Nephron progenitor cell (in vitro differentiated cells): ENCODE measurements at places on chromosomes 12 and 14.
A peak's percentile ranks its signal among the peaks of the same experiment; 100 is the strongest.

GRCh38 chr12:28034271-28034670 lies 61.7 kb upstream of the PTHLH start:
- DNase-seq, result no peak

- DNase-seq, result no peak
Measured at GRCh38 chr12:109717390-109718357, 4.0 kb downstream of the FAM222A start.

DNA sequence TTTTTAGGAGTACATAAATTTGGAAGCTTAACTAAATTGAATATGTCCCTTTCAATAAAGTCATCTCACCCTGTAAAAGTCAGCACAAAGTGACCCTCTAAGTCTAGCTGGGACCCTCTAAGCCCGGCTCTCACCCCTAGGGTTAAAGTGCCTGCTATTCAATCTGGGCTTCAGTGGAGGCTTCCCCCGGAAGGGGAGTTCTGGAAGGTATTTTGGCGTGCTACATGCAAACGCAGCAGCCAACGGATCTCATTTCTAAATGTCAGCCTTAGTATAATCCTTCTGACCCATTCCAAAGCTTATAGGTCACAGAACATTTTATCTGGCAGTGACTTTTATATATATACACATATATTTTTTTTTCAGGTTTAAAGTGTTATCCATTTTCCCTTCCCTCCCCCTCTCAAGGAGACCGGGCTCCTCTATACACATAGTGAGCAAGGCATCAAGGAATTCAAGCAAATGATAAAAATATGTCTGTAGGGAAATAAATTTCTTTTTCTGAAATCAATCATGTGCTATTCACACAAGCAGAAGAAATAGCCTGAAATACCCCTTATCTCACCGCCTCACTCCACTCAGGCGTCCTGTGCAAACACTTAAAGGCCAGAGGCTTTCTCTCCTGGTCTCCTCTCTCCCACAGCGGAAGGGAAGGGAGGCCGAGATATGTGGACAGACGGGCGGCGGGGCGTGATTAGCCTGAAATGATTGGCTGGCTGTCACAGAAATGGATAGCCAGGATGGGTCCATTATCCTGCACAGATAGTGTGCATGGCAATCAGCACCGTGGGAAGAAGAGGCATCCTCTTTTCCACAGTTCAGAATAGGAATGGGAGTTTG lies 301.7 kb downstream of the GALC start:
- DNase-seq, result no peak

- DNase-seq, result no peak
Measured at GRCh38 chr14:33768458-33768830, 182.4 kb downstream of the EGLN3 start.

- DNase-seq, result peak; percentile 97
Measured at GRCh38 chr12:47963340-47964040, at the start of gene TMEM106C. Gene TMEM106C, plus strand, starts transcription at chr12:47963596. Its CDS starts 641 bp downstream, at chr12:47964237.

DNA sequence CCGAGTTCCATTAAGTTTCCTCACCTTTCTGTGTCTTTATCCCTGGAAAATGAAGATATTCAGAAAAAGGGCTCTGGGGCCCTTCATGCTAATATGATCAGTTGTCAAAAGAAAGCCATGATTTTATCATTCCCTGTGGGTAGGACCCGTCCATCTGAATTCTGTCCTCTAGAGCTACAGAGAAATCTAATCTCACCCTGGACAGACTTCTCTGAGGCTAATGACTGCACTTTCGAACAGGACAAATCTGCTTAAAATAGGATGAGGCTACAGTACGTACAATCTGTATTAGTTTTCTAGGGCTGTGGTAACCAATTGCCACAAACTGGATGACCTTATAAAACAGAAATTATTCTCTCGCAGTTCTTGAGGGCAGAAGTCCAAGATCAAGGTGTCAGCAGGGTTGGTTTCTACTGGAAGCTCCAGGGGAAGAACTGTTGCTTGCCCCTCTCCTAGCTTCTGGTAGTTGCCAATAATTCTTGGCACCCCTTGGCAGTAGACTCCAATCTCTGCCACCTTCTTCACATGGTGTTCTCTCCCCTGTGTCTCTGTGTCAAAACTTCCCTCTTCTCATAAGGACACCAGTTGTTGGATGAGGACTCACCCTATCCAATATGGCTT lies 1.3 kb downstream of the AK7 start:
- no peak for DNase-seq

GRCh38 chr12:41108032-41108431 lies 80.1 kb upstream of the PDZRN4 start:
- no peak for DNase-seq

DNA sequence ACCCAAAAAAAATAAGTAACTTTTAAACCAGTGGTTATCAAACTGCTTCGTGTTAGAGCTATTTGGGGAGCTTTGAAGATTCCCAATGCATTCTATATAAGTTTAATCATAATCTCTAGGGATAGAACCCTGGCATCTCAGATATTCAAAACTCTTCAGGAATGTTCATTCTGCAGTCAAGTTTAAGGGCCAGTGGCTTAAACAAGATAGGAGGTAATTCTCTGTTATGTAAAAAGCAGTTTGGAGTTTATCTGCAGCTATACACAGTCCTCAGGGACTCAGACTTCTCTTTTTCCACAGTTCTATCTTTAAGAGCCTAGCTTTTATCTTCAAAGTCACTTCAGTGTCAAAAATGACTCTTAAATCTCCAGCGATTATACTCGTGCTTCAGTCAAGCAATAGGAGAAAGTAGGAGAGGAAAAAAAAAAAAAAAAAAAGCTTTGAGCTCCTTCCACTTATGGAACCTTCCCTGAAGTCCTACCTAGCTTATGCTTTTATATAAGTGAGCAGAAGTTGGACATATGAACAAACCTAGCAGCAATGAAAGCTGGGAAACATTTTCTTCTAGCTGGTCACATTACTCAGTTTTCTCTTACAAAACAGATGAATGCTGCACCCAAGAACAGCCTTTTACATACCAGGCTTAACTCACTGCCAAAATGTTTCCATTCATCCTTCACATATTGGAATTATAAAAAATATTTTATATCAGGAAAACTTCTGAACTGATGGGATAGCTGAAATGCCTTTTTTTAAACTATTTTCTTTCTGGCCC lies 302.8 kb downstream of the FSCB start:
- no peak for DNase-seq

DNA sequence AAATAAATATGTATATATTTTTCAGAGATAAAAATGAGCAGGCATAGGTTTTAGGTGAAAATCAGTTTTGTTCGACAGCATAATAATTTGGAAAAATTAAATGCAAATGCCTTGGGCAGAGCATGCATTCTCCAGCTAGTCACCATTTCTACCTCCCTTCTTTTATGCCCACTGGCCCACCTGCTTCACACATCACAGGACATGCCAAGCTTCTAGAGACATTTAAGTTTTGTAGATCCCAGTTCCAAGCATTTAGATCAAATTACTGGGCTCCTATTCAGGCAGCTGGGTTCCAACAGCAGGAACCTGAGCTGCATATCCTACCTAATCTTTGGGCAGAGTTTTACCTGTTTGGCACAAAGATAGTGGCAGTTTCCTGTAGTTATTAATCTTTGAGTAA lies 67.6 kb upstream of the SLC38A4 start:
- DNase-seq, result no peak

DNA sequence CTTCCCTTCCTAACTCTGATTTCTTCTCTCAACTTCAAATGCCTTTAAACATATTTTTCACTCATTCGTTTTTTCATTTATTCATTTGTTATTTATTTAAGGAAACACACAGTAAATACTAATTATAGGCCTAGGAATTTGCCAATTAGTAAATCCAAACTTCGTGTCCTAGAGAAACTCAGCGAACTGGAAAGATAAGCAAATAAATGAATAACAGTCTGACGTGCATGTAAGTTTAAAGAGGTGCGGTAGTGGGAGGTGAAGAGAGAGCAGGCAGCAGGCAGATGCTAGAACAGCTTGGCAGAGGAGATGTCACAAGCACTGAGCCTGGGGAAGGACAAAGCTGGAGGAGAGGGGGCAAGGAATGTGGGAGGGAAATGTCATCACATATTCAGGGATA lies 228.2 kb downstream of the DPY19L2 start:
- no peak for DNase-seq

- no peak for DNase-seq
Measured at GRCh38 chr12:94165138-94165537, 16.8 kb downstream of the PLXNC1 start.

GRCh38 chr12:19129486-19130223 lies at the start of gene PLEKHA5:
Gene PLEKHA5, plus strand, starts transcription at chr12:19129733. Its CDS starts 67 bp downstream, at chr12:19129800.
- DNase-seq, result peak; percentile 79

DNA sequence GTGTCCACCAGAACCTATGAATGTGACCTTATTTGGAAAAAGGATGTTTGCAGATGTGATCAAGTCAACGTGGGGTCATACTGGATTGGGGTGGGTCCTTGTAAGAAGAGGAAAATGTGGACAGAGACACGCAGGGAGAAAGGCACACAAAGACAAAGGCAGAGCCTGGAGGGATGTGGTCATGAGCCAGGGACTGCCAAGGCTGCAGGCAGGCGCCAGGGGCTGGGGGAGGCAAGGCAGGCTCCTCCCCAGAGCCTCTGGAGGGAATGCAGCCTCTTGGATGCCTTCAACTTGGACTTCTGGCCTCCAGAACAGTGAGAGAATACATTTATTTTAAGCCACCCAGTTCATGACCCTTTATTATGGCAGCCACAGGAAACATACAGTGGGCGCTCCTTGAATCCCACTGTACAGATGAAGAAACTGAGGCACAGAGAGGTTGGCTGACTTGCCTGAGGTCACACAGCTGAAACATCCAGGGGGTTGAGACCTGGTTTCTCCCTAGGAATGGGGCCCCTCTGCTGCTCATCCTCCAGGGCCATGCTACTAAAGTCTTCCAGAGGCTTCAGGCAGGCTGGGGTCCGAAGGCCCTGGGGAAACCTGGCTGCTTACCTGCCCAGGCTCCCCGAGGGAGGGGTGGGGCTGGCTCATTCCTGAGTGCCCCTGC lies 99.7 kb downstream of the RFLNA start:
- DNase-seq, result no peak

GRCh38 chr12:96136161-96136560 lies 58.0 kb upstream of the ELK3 start:
- DNase-seq, result peak; percentile 11

GRCh38 chr12:108457006-108457733 lies 57.9 kb upstream of the FICD start:
- DNase-seq, result peak; percentile 34

GRCh38 chr14:24297190-24297964 lies 2.2 kb downstream of the DHRS1 start:
- no peak for DNase-seq

GRCh38 chr14:104968541-104969401 lies 9.4 kb downstream of the AHNAK2 start:
- no peak for DNase-seq

DNA sequence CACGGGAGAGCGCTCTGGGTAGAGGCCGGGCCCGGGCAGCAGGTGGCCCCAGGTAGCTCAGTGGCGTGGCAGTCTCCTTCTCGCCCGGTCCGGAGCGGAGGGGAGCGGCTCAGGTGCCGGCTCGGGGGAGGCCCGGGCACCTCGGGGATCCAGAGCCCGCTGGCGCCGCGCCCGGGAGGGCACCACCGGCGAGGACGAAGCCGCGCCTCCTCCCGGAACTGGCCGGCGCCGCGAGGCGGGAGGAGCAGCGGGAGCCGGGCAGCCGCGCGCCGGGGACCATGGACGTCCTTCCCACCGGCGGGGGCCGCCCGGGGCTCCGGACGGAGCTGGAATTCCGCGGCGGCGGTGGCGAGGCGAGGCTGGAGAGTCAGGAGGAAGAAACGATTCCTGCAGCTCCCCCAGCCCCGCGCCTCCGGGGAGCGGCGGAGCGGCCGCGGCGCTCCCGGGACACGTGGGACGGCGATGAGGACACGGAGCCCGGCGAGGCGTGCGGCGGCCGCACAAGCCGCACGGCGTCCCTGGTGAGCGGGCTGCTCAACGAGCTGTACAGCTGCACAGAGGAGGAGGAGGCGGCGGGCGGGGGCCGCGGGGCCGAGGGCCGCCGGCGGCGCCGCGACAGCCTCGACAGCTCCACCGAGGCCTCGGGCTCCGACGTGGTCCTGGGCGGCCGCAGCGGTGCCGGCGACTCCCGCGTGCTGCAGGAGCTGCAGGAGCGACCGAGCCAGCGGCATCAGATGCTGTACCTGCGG lies 21.5 kb upstream of the GNS start:
- DNase-seq, result peak; percentile 70

DNA sequence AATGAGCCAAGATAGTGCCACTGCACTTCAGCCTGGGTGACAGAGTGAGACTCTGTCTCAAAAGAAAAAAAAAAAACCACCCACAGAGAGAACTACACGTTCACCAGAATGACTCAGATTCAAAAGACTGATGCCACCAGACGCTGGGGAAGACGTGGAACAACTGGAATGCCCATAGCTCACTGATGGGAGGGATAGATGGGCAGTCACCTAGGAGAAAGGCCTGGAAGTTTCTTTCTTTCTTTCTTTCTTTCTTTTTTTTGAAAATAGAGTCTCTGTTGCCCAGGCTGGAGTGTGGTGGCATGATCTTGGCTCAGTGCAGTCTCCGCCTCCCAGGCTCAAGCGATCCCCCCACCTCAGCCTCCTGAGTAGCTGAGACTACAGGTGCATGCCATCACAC lies 10.0 kb upstream of the KLC1 start:
- no peak for DNase-seq

GRCh38 chr12:25681580-25681979 lies 128.5 kb upstream of the LMNTD1 start:
- DNase-seq, result no peak

GRCh38 chr12:94039914-94040313 lies 108.5 kb upstream of the PLXNC1 start:
- DNase-seq, result no peak

GRCh38 chr14:69424149-69424923 lies 25.8 kb downstream of the SLC39A9 start:
- DNase-seq, result no peak

DNA sequence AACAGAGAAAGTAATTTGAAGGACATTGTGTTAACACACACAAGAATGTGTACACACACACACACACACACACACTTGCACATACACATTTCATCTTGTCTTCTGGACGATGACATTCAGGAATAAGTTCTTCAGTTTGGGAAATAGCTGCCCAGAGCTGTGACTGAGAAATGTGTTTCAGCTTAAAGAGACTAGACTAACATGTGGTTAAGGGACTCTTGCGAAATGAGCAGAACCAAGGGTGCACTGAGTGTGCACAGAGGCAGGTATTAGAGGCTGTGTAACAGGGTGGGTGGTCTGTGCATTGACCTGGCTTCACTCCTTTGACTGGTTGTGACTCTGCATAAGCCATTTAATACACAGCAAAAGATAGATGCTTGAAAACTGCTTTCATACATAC lies 29.4 kb upstream of the KCNA5 start:
- DNase-seq, result no peak

GRCh38 chr12:87427770-87428169 lies 601.4 kb downstream of the C12orf50 start:
- no peak for DNase-seq
